ENCODE measurements at places on chromosomes 1 and 21. TPM values are rescaled to one million over a fixed set of nuclear protein-coding genes. Genes with fewer than 3 reads are reported as not detected.

- no peak for DNase-seq
- H3K27ac ChIP-seq, result no peak overlapping the region
- H3K4me1 ChIP-seq, result peaks cover 7% of the 10 kb centered on the region
- no peaks in the 10 kb centered on the region for H3K36me3 ChIP-seq
- no peaks in the 10 kb centered on the region for H3K27me3 ChIP-seq
Observed at GRCh38 chr1:248751635-248752034, 3.9 kb downstream of the LYPD8 start.

KPRP gene
- total RNA-seq, result not detected

SLC16A4 gene
- total RNA-seq, result 0.23 TPM

HOOK1 gene
- 11.1 TPM for total RNA-seq

DNA sequence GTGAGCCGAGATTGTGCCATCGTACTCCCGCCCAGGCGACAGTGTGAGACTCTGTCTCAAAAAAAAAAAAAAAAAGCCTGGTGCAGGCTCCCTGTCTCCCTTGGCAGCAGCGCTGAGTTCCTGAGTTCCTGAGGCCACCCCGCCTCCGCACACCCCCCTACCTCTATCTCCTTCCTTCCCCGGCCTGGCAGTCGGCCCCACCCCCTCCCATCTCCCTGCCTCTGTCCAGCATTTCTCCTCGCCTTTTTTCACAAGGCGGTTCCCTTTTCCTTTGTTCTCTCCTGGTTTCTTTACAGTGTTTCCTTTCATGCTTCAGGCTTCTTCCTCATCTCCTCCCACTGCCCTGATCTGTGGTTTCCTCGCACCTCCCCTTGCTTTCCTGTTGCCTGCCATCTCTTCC, 2.7 kb downstream of the RORC start:
- H3K36me3 ChIP-seq, result no peaks in the 10 kb centered on the region
- H3K27ac ChIP-seq, result peak overlapping the region; percentile 80
- peak overlapping the region; percentile 61 for H3K4me3 ChIP-seq
- H3K27me3 ChIP-seq, result peaks cover 1% of the 10 kb centered on the region
- no peak for DNase-seq
- H3K4me1 ChIP-seq, result peaks cover 43% of the 10 kb centered on the region

GRCh38 chr21:28431527-28432200, 561.0 kb downstream of the LTN1 start:
- DNase-seq, result no peak
- no peak overlapping the region for H3K27ac ChIP-seq
- no peak overlapping the region for H3K4me3 ChIP-seq
- H3K36me3 ChIP-seq, result no peaks in the 10 kb centered on the region
- H3K27me3 ChIP-seq, result no peaks in the 10 kb centered on the region
- H3K4me1 ChIP-seq, result no peaks in the 10 kb centered on the region

DNA sequence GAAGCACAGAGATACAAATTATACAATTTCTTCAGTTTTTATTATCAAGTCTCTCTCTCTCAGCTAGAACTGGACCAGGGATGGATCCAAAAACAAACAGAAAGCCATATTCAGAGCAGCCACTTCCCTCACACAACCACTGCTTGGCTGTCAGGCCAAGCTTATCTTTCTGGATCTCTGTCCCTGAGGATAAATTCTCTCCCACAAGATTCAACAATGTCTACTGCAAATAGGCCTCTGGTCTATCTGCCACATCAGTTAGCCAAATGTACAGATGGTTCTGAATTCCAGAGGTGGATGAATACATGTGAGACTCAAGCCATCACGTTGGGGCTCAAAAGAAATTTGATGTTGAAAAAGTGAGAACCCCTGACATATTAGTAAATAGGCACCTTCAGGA, 350.9 kb downstream of the LTN1 start:
- DNase-seq, result no peak
- H3K4me1 ChIP-seq, result peaks cover 5% of the 10 kb centered on the region
- H3K27me3 ChIP-seq, result no peaks in the 10 kb centered on the region
- H3K27ac ChIP-seq, result no peak overlapping the region

CRYAA gene
- not detected for total RNA-seq

- H3K4me3 ChIP-seq, result no peak overlapping the region
- no peak for DNase-seq
- H3K4me1 ChIP-seq, result no peaks in the 10 kb centered on the region
- no peak overlapping the region for H3K27ac ChIP-seq
- H3K36me3 ChIP-seq, result no peaks in the 10 kb centered on the region
Observed at GRCh38 chr21:23740463-23740862, 1866.8 kb downstream of the MRPL39 start.

DNA sequence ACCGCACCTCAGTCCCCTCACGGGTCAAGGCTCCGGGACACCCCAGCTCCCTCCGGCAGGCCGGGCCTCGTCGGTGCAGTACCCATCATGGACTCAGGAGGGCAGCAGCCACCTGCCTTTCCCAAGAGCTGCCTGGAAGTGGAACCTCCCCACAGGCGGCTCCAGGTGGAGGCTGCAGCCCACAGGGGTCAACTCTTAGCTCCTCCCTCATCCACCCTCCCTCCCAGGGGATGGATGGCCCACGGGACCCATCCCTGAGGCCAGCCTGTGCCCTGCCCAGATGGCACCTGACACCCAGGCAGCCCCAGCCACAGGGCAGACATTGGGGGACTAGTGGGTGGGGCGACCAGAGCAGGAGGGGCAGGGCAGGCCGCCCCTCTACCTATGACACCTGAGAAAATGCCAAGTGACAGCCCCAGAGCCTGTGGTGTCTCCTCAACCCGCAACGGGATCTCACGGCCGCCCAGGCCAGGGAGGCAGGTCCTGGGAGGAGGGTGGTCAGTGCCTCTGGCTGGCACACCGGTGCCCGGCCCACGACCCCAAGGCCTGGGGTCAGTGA, 1.2 kb upstream of the ARHGEF16 start:
- peak; percentile 81 for DNase-seq
- H3K27me3 ChIP-seq, result peaks cover 8% of the 10 kb centered on the region
- no peak overlapping the region for H3K27ac ChIP-seq

DNA sequence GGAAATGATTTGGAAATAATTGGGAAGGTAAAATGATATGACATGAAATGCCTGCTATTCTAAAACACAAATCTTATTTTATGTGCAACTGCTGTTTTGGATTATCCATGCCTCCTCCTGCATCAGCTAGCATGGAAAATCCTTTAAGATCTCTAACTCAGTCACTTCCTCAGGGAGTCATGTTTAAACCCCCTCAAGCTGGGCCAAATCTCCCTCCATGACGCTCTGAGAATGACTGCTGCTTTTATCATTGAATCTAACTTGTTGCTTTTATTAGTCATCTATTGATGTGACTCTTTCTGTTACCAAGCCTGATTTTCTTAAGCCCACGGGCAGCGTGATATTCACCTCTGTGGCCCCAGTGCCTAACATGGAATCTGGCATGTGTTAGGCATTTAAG, 324.8 kb downstream of the DISC1 start:
- no peak for DNase-seq
- peaks cover 5% of the 10 kb centered on the region for H3K36me3 ChIP-seq
- H3K27me3 ChIP-seq, result no peaks in the 10 kb centered on the region
- H3K27ac ChIP-seq, result no peak overlapping the region
- no peak overlapping the region for H3K4me3 ChIP-seq

PIK3C2B gene
- total RNA-seq, result 41.8 TPM

TRIM63 gene
- total RNA-seq, result not detected

FCER1A gene
- total RNA-seq, result not detected

GRCh38 chr1:151716771-151717631, at the start of gene CELF3:
TSS of gene CELF3 (minus strand) at chr1:151716803. CDS start at chr1:151716020, 783 bp downstream.
- no peak within 1 kb of the TSS for H3K27ac ChIP-seq
- DNase-seq, result no peak
- peak within 1 kb of the TSS; percentile 8 for H3K4me3 ChIP-seq
- peaks cover 3% of the 10 kb centered on the region for H3K36me3 ChIP-seq

BEST4 gene
- 1.6 TPM for total RNA-seq

COL9A2 gene
- 6.0 TPM for total RNA-seq

COA6 gene
- 27.6 TPM for total RNA-seq

- H3K27ac ChIP-seq, result no peak overlapping the region
- H3K36me3 ChIP-seq, result no peaks in the 10 kb centered on the region
- H3K4me1 ChIP-seq, result peaks cover 14% of the 10 kb centered on the region
- H3K4me3 ChIP-seq, result no peak overlapping the region
Observed at GRCh38 chr1:150554086-150554452, 4.9 kb downstream of the ADAMTSL4 start.

DNA sequence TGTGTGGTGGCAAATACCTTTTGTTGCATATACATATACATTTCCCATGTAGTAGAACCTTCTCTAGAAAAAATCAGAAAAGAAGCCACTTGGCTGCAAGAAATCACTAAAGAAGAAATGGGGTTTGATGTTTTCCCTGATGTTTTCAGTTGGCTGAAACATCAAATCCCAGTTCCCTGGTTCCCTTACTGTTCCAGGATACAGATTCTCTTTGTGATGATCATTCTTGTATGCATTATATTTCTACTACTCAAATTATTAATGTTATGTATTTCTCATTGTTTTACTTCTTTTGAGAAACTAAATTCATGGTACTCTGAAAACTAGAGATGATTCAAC, 7.6 kb downstream of the RNU1-2 start:
- no peaks in the 10 kb centered on the region for H3K27me3 ChIP-seq
- no peak for DNase-seq

- peaks cover 12% of the 10 kb centered on the region for H3K27me3 ChIP-seq
- H3K4me3 ChIP-seq, result no peak overlapping the region
- peaks cover 17% of the 10 kb centered on the region for H3K4me1 ChIP-seq
- no peaks in the 10 kb centered on the region for H3K36me3 ChIP-seq
- DNase-seq, result no peak
Observed at GRCh38 chr1:205275133-205275532, 46.4 kb downstream of the NUAK2 start.

- no peaks in the 10 kb centered on the region for H3K27me3 ChIP-seq
- H3K27ac ChIP-seq, result no peak overlapping the region
- H3K36me3 ChIP-seq, result no peaks in the 10 kb centered on the region
- H3K4me3 ChIP-seq, result no peak overlapping the region
- DNase-seq, result no peak
Observed at GRCh38 chr1:71490432-71490831, 409.6 kb upstream of the ZRANB2 start.

DNA sequence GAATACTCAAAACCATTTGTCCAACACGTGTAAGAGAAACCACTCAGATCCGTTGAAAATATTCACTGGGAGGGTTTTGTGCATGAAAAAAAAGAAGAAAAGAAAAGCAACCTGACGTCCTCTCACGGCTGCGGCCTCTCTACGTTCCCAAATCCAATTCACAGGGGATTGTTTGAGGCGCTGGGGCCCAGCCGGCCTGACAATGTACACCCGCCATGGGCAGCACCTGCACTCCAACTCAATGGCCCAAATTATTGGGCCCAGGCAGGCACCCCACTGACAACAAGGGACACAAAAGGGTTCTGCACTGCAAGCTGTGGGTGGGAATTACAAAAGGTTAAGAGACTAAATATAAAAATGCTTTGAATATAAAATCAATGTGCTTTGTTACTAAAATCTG, 41.5 kb downstream of the MORN1 start:
- H3K4me3 ChIP-seq, result no peak overlapping the region
- no peak for DNase-seq
- no peaks in the 10 kb centered on the region for H3K27me3 ChIP-seq

TNNT2 gene
- not detected for total RNA-seq

PPFIA4 gene
- 48.5 TPM for total RNA-seq

- H3K4me3 ChIP-seq, result no peak overlapping the region
- H3K27ac ChIP-seq, result no peak overlapping the region
- H3K27me3 ChIP-seq, result no peaks in the 10 kb centered on the region
- H3K36me3 ChIP-seq, result no peaks in the 10 kb centered on the region
- DNase-seq, result no peak
Observed at GRCh38 chr1:240308096-240308495, 216.4 kb downstream of the FMN2 start.

GRCh38 chr1:3698660-3699408, 46.5 kb downstream of the TP73 start:
- H3K36me3 ChIP-seq, result no peaks in the 10 kb centered on the region
- no peaks in the 10 kb centered on the region for H3K4me1 ChIP-seq
- DNase-seq, result no peak
- no peak overlapping the region for H3K27ac ChIP-seq

DNA sequence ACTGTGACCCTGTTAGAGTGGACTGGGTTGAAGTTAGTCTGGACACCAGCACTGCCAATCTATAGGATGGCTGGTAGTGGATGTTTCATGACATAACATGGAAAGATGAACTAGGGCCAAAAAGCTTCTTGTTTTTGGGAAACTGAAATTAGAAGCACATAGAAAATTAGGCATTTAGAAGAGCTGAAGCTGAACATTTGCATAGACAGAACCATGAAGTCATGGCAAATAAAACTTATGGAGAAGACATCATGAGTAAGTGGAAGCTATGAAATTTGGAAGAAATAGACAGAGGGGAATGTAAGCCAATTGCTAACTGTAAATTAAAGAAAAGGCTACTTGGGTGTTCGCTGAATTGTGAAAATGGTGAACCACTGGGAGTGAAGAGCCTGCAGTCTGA, 2.7 kb upstream of the S100A11 start:
- H3K36me3 ChIP-seq, result peaks cover 5% of the 10 kb centered on the region
- no peak for DNase-seq
- peaks cover 11% of the 10 kb centered on the region for H3K4me1 ChIP-seq
- no peak overlapping the region for H3K4me3 ChIP-seq
- H3K27me3 ChIP-seq, result no peaks in the 10 kb centered on the region
- no peak overlapping the region for H3K27ac ChIP-seq

- no peak for DNase-seq
- H3K4me3 ChIP-seq, result no peak overlapping the region
- no peak overlapping the region for H3K27ac ChIP-seq
- peaks cover under 1% of the 10 kb centered on the region for H3K27me3 ChIP-seq
- no peaks in the 10 kb centered on the region for H3K36me3 ChIP-seq
Observed at GRCh38 chr21:46082963-46083790, 14.7 kb upstream of the COL6A2 start.

- no peak overlapping the region for H3K27ac ChIP-seq
- H3K27me3 ChIP-seq, result no peaks in the 10 kb centered on the region
- no peak overlapping the region for H3K4me3 ChIP-seq
Observed at GRCh38 chr1:33150522-33150921, 31.3 kb downstream of the TRIM62 start.

DNA sequence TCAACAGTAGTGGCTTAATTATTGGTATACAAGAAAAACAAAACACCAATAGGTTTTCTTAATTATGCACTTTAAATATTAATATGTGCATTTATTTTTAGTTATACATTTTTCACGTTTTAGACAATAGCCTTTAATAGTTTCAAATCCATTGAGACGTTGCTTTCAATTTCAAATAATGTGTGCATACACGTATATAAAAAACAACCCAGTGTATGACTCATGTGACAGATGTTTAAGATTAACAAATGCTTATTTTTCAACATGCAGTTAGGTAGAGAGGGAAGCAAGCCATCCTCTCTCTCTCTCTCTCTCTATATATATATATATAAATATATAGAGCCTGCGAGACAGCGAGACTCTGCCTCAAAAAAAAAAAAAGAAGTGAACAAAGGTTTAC, 24.3 kb downstream of the EYA3 start:
- no peak overlapping the region for H3K27ac ChIP-seq
- no peak for DNase-seq
- peaks cover 16% of the 10 kb centered on the region for H3K36me3 ChIP-seq
- no peak overlapping the region for H3K4me3 ChIP-seq
- H3K27me3 ChIP-seq, result no peaks in the 10 kb centered on the region

DNA sequence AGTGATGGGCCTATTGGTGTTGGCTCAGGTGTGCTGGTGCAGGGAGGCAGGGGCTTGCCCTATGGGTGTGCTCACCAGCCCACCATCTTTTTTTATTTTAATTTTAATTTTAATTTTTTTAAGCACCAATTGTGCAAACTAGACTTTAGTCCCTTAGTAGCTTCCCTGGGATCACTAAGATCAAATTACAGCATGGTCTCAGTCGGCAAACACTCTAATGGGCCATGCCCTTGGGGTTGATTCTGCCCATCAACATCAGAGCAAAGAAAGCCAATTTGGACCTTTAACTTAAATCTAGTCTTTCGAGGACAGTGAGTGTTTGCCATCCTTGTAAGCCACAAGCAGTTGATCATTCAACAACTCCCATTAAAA, 64.7 kb upstream of the KCNE2 start:
- no peak overlapping the region for H3K27ac ChIP-seq
- no peaks in the 10 kb centered on the region for H3K4me1 ChIP-seq
- H3K4me3 ChIP-seq, result no peak overlapping the region
- H3K27me3 ChIP-seq, result peaks cover 4% of the 10 kb centered on the region
- DNase-seq, result no peak
- H3K36me3 ChIP-seq, result no peaks in the 10 kb centered on the region

All from activated naive CD8-positive, alpha-beta T cell treated with anti-CD3 and anti-CD28 coated beads, Interleukin-2, amount 10 ng/mL, durations not matched to agents 7 days and 5 days (primary cell).